ENCODE measurements at places on chromosomes 7 and 10.

GRCh38 chr10:12364559-12364958 is 15.2 kb downstream of the CAMK1D start:
- no peak for DNase-seq

DNA sequence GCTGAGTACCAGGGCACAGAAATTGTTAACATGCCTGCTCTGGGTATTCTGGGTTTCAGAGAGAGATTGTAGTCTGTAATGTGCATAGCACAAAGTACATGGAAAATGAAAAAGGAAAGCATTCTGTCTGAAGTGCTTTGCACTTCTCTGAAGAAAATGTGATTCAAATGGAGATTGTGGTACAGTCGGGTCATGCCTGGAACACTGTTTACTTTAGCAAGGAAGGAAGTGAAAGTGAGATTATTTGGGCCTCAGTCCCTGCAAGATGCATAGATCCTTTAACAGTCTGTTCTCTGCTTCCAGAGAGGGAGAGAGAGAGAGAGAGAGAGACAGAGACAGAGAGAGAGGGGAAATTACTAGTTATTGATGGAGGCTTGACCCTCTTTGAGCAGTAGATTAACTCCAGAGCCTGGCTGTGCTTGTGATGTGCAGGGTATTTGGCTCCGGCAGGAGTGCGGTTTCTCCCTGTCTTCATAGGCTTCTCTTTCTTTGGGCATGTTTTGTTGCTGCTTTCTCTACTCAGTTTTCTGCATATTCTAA is 5.4 kb downstream of the VWC2 start:
- DNase-seq = no peak

DNA sequence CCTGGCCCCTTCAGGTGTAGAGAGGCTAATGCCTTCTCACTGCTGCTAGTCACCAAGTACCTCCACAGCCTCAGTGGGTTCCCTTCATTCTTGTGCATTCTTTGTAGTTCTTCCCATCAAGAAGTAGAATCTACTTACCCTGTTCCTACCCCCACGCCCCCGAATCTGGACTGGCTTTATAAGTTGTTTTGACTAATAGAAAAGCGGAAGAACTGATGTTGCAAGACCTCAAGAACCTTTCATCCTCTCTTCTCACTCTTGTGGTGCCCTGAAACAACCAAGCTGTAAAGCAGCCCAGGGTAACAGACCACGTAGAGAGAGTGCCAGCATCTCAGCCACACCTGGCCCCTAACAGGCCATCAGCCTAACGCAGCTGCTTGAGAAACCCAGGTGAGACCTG is 23.2 kb upstream of the LAMB1 start:
- no peak for DNase-seq

DNA sequence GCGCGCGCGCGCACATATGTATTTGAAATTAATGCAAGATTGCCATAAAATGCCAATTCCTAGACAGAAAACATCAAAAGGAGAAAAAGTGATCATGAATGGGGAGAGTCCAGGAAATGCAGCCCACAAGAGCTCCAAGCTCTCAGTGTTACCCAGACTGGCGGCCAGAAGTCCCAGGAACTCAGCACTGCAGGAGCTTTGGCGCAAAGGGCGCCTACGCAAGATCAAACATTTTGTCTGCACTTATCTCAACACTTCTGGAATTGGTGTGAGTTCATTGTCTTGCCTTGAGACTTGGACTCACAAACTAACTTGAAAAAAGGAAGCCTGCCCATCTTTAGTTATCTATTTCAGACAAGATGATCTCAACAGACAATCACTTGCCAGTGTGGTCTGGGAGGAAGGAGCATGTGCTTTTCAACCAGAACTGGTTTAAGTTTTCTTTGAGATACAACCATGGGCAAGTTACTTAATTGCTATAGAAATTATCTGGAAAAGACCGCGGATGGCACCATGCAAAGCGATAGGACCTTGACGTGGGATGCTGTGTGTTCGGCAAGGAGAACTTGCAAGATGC is 77.2 kb downstream of the KIAA1549 start:
- no peak for DNase-seq

- no peak for DNase-seq
These were observed 23.4 kb upstream of the C10orf67 start for GRCh38 chr10:23367896-23368595.

- DNase-seq = no peak
These were observed 15.8 kb downstream of the KLLN start for GRCh38 chr10:87847550-87847949.

DNA sequence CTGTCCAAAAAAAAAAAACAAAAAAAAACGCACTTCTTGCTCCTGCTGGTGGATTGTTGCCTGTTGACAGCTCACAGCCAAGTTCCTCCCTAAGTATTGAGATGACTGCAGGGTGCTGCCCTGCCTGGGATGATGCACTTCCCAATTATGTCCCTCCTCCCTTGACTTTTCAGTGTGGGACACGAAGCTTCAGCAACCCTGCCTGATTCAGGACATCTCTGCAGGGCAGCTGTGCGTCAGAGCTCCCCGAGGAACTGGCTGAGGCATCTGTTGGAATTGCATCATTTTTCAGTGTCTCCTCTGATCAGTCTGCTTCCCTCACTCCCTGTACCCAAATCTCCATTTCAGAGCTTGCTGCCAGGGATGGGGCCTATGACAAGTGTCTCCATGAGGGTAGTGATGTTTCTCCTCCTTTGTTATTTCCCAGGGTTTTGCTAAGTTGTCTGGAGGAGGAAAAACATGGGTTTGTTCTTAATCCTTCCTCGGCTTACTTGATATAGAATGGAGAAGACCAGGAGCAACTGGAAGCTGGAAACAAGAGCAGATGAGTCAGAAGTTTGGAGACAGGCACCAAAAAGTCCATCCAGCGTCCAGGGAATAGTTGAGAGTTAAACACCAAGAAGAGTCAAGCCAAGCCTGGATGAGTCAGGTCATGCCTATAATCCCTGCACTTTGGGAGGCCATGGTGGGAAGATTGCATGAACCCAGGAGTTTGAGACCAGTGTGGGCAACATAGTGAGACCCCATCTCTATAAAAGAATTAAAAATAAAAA is 355.1 kb downstream of the GALNT17 start:
- DNase-seq = no peak

DNA sequence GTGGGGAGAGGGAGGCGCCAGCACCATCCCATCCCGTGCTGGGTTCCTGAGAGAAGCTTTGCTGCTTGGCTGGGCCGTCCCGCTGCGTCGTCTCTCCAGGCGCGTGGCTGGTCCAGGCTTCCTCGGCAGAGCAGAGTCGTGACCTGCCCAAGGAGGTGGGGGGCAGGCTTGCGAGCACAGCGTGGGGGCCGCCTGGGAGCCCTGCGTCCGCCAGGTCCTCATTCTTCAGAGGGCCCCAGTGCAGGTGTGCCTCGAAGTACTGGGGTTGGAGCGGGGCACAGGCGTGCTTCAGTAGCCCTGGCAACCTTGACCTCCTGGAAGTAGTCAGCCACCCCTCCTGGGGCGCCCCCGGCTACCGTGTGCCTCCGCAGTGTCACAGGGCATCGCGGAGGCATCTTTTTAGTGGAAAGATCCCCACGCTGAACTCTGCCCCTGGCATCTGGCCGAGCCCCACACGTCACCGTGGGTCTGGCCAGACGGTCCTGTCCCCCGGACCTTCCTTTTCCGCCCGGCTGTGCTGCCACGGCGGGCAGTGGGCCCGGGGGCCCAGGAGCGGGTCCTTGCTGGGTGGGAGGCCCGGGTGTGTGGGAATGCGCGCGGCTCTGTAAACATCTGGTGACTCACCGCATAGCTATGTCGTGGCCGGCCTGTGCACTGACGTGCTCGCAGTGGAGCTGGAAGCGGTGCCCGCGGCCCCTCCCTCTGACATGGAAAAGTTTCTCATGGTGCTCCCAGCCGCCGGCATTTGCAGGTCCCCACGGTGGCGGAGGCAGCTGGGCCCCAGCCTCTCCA is 6.4 kb downstream of the MAFK start:
- DNase-seq = no peak

- DNase-seq = no peak
These were observed 4.4 kb downstream of the UBE2H start for GRCh38 chr7:129948338-129948737.

- no peak for DNase-seq
These were observed 54.5 kb downstream of the FRMD4A start for GRCh38 chr10:14276210-14276609.

DNA sequence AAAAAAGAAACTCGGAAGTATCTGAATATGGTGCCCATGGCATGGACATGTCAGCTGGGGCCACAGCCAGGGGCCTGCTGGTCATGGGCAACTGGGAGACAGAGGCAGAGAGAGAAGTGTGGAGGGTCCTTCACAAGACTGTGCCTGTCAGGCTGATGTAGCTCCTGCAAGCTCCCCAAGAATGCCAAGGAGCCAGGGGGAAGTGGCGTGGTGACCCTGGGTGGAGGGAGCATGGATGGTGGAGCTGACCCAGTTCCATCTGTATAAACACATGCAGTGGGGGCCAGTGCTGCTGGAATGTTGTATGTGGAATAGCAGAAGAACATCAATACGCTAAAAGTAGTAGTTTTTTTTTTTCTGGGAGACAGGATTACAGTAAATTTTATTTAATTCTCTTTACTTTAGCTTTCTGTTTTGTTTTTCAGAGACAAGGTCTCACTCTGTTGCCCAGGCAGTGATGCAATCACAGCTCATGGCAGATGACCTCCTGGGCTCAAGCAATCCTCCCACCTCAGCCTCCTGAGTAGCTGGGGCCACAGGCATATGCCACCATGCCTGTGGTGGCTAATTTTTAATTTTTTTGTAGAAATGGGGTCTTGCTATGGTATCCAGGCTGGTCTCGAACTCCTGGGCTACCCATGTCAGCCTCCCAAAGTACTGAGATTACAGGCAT is 10.5 kb upstream of the ZMIZ2 start:
- no peak for DNase-seq

GRCh38 chr7:7731732-7732131 is 13.3 kb upstream of the RPA3 start:
- no peak for DNase-seq

- DNase-seq = no peak
These were observed 22.5 kb downstream of the ADCY1 start for GRCh38 chr7:45596665-45597095.

DNA sequence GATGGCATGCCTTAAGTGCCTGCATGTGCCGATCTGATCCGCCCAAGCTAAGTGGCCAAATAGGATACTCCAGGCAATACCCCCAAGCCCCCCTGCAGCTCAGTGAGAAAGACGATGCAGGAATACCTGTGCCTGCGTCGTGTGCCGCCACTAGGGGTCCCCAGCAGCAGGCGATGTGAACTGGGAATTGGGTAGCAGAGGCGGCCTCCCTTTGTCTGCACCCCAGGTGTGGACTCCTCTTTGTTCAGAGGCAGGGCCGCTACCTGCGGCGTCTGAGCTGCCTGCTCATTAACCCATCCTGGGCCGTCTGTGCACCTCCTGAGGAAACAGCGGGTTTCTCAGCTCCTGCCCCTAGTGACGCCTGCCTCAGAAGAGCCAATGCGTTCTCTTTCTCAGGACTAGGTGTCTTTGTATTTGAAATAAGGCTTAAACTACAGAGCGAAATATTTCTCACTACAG is 4.8 kb upstream of the CHN2 start:
- peak; percentile 19 for DNase-seq

- no peak for DNase-seq
These were observed 25.5 kb downstream of the TSPAN13 start for GRCh38 chr7:16779051-16779450.

DNA sequence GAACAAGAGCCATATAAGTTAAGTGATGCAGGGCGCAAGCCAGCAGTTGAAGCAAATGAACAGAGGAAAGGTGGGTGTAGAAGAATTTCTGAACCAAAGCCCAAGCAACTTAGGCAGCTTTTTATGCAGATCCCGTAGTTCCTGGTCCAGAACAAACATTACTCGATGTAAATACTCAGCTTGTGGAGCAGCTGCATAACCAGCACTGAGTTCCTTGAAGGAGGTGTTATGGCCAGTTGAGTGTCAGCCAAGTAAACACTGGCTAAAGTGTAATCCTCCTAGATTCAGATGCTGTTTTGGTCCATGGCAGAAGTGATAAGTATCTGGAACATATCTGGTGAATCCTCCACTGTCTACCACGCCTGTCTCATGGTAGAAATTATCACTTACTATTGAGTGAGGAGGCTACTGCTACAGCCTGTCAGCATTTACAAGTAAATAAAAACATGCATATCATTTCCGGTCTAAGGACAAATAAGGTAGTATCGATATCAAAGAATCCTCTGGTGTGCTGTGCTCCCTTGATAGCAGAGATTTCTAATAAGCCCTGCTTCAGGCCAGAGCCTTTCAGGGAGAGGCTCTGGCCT is 213.9 kb downstream of the DYNC1I1 start:
- no peak for DNase-seq

GRCh38 chr10:1571587-1572237 is 165.6 kb downstream of the ADARB2 start:
- no peak for DNase-seq

- DNase-seq = no peak
These were observed 139.6 kb upstream of the LRGUK start for GRCh38 chr7:133987582-133987981.

DNA sequence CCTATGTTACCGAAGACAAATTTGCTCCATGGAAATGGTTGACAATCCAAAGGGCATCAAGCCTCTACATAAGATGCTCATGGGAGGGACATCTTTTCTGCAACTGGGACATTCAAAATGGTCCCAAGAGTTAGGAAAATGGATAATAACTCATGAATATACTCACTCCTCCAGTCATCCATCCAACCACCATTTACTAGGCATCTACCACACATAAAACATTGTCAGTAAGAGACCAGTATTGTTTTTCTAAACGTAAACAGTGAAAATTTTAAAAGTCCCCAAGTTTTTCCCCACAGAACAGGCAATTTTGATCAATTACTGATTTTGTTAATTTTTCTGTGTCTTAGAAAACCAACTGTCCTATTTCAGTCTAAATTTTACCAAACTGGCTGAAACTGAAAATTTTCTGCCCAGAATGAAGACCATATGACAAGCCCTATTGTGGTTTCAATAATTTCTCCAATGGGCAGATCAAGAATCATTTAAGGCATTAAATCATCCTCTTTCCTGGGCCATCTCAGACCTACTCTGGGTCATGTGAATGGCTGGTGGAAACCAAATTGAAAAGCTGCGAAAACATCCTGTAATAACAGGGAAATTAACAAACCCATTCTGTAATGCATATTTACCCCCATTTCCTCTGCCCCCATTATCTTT is 24.2 kb downstream of the PIK3AP1 start:
- DNase-seq = no peak

GRCh38 chr10:132132421-132132841 is 54.3 kb upstream of the DPYSL4 start:
- DNase-seq = no peak

- no peak for DNase-seq
These were observed 24.4 kb downstream of the GNG11 start for GRCh38 chr7:93945756-93946535.
